Hindlimb muscle (tissue), 1 donor: ENCODE measurements at places on chromosomes 2 and 18. TPM values are rescaled to one million over a fixed set of nuclear protein-coding genes. Genes with fewer than 3 reads are reported as not detected.

DNA sequence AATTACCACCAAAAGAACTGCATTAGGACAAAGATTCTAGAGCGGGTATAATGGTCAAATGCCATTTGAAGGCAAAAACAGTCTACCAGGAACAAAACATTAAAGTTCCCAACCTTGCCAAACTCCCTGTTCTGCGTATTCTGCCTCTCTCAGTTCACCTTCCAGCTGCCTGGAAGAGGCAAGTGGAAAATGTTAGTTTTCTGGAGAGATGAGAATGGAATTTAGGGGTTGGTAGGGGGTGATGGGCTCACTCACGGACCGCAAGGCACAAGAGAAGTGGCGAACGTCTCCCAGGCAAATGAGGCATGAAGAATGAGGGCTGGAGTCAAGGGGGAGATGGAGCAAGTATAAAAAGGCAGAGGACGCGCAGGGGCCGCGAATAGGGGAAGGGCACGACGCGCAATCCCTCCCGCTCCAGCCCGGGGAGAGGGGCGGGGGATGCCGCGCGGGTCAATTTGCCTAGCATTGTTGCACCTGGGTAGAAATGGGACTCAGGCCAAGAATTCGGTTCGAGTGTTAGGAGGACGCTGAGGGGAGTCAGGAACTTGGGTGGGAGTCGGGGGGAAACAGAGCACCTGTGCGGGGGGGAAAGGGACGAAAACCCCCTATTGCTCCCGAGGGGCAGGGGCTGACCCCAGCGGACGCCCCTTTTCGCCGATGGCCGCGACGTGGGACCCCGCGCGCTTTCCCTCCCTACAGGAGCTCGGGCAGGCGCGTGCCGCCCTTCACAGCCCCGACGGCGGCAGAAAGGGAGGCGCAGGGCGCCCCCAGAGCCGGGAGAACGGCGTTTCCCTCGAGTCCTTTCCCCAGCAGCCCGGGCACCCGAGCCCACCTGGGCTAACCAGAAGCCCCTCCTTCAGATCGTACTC is 573 bp downstream of the PAIP2B start:
- peak; percentile 73 for DNase-seq

DNA sequence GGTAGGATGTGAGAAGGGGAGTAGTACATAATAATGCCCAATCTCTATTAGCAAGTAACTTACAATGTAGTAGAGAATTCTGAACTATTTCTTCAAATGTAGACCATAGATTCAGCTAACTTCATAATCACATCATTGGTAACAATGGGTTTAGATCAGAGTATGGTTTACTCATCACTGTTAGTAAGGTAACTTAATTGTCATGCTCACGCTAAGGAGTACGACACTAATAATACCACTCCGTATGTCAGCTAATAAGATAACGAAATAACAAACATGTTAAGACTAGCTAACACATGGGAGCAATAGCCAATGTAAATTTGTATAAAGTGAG is 56.4 kb upstream of the CCDC141 start:
- no peak for DNase-seq

ATP6V1B1 gene
- 1.3 TPM for polyA plus RNA-seq

ASXL3 gene
- polyA plus RNA-seq, result 4.7 TPM

GRCh38 chr18:45837283-45838070 is 12.0 kb downstream of the SIGLEC15 start:
- peak; percentile 36 for DNase-seq

DNA sequence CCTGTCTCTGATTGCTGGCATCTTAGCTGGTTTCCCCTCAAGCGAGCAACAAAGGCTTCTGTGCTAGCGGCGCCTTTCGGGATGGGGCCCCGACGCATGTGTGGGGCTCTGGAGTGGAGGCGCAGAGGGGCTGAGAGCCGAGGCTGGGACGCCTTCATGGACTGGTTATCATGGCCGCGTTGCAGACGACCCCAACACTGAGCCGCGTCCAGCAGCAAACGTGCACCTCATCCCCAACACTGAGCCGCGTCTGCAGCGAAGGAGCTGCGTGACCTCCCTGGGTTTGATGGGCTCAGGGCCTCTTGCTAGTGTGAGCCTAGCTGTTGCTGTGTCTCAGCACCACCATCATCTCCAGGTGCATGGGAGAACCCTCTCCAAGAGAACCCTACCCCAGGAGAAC is 123.7 kb upstream of the CTDP1 start:
- DNase-seq, result no peak

GRCh38 chr18:267380-267687 is 513 bp downstream of the THOC1 start:
- DNase-seq, result no peak

GRCh38 chr2:26850000-26850431 is 2.1 kb downstream of the DPYSL5 start:
- DNase-seq, result no peak

GRCh38 chr2:174446531-174446930 is 40.3 kb downstream of the GPR155 start:
- no peak for DNase-seq

DNA sequence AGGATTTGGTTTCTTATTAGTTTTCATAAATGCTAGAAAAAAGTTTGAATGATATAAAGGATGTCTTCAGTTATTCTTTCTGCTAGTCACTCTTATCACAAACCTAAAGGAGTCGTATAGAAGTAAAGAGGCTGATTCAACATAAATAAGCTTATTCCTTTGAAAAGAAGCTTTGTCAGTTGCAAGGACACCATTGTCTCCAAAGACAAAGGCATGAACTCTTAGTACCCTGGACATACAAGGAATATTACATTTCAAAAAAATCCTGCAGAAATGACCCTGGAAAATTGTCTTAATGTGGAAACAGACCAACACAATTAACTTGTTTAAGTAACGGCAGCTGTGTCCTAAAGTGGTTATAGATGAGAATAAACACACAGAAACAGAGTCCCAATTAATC is 528.0 kb downstream of the CPS1 start:
- no peak for DNase-seq

GALNT3 gene
- polyA plus RNA-seq, result 1.3 TPM

MREG gene
- 2.2 TPM for polyA plus RNA-seq

DNA sequence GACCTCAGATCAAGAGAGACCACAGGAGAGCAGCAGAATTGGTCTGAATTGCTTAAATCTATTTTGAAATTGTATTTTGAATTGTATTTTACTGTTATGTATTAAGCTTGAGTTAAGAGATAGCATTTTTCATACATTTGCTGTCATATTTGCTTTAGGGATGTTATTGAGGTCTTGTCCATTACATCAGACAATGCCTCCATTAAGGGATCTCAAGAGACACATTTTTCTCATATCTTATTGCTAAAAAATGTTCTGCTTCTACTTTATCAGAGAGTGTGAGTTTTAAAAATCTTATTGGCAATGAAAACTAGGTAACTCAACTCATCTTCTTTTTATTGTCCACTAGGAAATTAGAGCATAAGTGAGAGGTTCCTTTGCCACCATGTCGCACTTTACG is 66.8 kb upstream of the CTAGE1 start:
- DNase-seq, result no peak

- DNase-seq, result peak; percentile 18
Observed at GRCh38 chr18:14086458-14087231, 45.6 kb downstream of the ZNF519 start.

RGPD3 gene
- polyA plus RNA-seq, result 0.22 TPM

GRCh38 chr2:44110444-44110843 is 58.2 kb upstream of the PPM1B start:
- no peak for DNase-seq

DNA sequence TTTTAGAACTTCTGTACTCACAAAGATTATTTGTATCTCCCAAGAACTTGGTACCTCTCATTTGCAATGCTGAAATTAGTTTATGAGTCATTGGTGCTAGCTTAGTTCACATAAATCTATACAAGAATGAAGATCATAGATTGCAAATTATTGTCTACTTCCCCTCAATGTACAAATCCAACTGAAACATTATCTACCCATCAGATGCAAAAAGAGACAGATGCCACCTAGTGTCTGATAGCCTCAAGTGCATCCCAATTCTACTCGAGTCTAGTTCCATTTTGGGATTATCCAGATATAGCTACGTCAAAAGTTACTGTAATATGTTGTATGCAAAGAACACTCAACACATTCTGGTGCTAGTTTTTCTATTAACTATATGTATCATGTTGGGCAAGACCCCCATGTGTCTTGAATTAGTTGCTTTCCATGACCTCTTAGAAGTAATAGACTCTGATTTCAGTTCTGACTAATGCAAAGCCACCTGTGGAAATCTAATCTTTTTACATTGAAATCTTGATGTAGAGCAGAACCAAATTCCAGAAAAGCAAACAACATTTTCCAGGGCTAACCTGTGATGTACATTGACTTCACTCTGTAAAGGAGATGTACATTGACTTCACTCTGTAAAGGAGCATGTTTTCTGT is 210.0 kb downstream of the RBM43 start:
- DNase-seq, result no peak

GRCh38 chr2:8307606-8308180 is 374.2 kb upstream of the ID2 start:
- no peak for DNase-seq

IL36RN gene
- not detected for polyA plus RNA-seq

MGAT5 gene
- polyA plus RNA-seq, result 16.5 TPM

DNA sequence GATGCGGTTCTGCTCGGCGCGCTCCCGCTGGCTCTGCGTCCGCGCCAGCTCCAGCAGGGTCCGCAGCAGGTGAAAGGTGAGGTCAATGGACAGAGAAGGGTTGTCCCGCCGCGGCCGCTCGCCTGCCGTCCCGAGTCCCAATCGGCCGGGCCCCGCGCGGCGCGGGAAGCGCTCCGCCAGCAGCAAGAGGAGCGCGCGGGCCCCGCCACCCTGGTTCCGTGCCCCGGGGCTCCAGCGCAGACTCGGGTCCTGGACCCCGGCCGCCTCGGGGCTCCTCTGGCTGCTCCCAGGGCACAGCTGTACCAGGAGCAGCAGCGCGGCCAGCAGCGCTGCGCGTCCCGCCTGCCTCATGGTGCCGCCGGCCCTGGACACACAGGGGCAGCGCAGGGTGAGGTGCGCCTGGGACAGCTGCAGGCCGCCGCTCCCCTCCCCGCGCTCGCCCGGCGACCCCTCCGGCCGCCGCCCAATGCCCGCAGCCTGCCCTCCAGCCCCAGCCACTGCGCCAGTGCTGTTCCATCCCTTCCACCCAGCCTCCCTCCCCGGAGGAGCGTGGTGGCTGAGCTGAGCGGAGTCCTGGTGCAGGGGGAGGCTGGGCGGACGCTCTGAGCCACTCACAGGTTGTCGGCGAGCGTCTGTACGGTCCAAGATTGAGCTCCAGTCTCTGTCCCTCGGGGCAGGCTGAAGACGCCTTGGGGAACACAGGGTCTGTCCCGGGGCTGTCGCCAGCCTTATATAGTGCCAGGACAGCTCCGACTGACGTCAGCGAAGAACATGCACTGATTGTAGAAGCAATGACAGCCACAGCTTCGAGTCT is 493 bp downstream of the UCN start:
- no peak for DNase-seq

DNA sequence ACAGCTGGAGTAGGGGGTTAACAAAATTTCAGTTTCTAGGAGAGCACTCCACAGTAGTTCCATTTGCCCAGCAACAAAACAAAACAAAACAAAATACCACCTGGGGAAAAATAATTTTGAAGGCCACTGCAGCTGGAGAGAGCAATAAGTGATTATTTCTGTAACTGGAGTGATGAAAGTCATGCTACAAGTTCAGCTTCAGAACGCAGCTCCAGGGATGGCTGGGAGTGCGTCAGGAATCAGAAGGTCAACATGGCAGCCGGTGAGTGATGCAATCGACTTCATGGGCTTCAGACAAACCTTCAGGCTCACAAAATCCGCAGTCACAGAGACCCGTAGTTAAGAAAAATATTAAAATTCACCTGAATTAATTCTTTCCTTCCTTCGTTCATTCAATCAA is 41.0 kb downstream of the ABHD3 start:
- peak; percentile 63 for DNase-seq

ORC4 gene
- polyA plus RNA-seq, result 33.7 TPM

CPO gene
- polyA plus RNA-seq, result 0.37 TPM

DCDC2C gene
- polyA plus RNA-seq, result 0.46 TPM

GRCh38 chr18:75775121-75775520 is 347.6 kb upstream of the SMIM21 start:
- no peak for DNase-seq

NEB gene
- 1,512 TPM for polyA plus RNA-seq

GRCh38 chr2:136175466-136175865 is 57.5 kb upstream of the CXCR4 start:
- no peak for DNase-seq

- no peak for DNase-seq
Observed at GRCh38 chr18:79531386-79531785, 135.7 kb downstream of the NFATC1 start.

GRCh38 chr2:9205963-9206948 is at the start of gene ASAP2:
Gene ASAP2, plus strand, starts transcription at chr2:9206812. Its CDS starts 293 bp downstream, at chr2:9207105.
- DNase-seq, result peak; percentile 74

DNA sequence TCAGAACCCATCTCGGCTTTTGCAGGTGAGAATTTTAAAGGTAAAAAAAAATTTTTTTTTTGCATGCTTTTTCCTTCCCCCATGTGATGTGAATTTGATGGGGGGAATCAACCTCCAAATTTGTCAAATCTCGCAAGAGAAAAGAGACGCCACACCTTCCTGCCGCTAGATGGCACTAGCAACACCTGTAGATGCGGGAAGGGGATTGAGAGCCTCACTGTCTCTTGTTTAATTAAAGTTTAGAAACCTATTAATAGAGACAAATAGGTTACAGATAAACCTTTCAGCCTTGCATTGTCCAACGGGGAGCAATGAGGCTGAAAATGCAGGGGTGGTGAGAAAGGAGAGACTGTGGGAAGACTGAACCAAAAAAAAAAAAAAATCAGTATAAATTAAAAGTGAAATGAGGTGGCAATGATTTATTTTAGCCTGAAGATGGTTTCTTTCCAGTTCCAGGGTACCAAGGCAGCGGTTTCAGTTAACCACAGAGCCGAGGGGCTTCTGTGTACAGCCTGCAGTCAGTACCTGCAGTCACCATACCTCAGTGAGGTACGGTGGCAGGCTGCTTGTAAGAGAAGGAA is 84.6 kb downstream of the NRP2 start:
- peak; percentile 60 for DNase-seq

DNA sequence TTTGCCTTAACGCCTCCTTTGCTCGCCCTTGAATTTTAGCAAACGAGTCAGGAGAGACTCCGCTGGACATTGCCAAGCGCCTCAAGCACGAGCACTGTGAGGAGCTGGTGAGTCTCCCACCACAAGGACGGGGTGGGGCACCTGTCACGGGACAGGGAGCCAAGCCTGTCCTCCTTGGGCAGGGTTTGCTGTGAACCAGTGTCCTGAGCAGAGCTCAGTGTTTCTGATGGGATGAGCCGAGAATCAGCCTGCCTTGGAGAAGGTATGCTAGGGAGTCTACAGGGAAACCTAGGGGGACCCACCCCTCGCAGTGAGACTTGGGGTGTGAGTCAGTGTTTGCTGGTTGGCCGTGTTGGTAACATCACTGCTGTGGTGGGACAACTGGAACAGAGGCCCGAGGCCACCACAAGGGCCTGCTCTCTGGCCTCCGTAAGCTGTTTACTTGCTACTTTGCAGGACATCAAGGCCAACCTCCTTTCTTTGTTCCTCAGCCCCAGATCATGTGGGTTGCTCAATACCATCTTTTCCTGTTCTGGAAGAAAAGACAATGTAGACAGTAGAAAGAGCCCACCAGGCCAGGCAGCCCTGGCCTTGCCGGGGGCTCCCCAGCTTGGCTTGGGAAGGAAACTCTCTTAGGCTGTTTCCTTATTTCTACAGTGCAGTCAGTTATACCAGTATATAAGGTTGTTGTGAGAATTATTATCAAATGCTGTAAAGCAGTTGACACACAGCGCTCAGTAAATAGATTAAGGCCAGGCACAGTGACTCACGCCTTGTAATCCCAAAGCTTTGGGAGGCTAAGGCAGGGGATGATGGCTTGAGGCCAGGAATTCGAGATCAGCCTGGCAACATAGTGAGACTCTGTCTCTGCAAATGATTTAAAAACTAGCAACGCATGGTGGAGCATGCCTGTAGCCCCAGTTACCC is 42.4 kb downstream of the ITGB1BP1 start:
- DNase-seq, result no peak
